SHP77 treated with DMSO at 0.1 percent for 48 hours (cell line): ENCODE measurements at places on chromosomes 12 and 14.

GRCh38 chr12:6322969-6323339 lies 12.5 kb downstream of the PLEKHG6 start:
- DNase-seq = no peak

GRCh38 chr12:68469113-68469512 lies 137.0 kb upstream of the MDM1 start:
- DNase-seq = no peak

GRCh38 chr12:19894050-19894449 lies 454.8 kb downstream of the AEBP2 start:
- no peak for DNase-seq

DNA sequence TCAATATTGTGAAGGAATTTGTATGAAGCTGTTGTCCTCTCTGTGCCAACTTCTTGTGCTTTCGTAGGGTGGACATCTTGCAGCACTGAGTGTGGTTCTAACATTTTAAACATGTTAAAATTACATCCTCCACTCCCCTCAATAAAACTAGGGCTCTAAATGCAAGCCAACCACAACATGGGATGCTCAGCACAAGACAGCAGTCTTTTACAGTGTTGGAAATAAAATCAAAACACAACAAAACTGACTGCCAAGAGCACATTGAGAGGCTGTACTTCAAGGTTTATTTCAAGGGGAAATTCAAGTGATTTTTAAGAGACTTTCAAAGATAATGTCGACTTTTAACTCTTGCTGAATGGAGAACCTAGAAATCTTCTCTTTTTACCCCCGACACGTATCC lies 396.9 kb downstream of the TMTC2 start:
- no peak for DNase-seq

DNA sequence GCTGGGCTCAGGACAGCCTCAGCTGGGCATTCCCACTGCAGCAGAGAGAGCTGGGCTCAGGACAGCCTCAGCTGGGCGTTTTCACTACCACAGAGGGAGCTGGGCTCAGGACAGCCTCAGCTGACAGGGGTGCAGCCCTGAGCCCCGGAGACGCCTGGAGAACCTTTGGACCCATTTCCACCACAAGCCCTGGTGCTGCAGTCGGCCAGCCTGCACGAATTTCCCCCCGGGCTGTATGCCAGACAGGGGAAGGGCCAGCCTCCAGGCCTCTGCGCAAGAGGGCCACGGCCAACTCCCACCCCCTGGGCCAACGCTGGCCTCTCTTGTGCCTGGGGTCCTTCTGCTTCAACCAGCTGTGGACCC lies 2.6 kb upstream of the C14orf180 start:
- DNase-seq = no peak

DNA sequence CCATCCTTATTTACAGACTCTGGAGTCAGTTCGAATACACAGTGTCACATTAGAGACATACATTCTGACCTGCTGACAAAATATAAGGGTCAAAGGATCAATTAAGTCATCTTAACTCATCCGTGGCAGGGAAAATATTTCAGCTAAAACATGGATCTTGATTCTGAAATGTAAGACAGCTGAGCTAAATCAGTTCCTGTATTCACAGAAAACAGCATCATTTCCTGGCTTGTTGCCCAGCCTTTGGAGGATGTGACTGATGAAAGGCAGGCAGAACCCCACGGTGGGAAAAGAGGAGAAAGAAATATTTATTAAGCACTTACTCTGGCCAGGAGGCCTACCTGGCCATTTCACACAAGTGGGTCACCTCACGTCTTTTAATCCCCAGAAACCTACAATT lies 101.9 kb downstream of the GAS2L3 start:
- peak; percentile 5 for DNase-seq

DNA sequence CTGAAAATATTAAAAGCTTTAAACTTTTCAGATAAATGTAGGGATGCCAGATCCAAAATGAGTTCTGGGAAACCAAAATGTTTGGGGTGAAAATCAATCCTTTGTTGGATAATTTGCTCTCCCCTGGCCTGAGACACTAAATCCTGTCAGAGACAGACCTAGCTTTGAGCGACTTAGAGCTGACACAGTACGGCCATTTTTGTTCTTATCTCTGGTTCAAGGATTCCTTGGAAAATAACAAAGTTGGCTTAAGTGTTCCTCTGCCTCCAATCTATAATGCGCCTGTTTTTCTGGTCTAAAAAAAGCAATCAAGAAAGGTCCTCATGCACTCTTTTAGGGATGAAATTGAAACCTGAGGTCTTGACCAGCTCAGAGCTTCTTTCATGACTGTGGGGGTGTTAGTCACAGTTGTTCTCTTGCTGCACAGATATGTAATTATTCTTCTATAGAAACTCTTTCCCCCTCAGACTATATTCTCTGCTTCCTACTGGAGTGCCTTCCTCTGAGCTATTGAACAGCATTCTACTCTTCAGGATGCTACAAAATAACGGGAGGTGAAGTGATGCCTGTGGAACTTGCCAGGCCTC lies 52.3 kb upstream of the EGLN3 start:
- no peak for DNase-seq

- no peak for DNase-seq
Measured at GRCh38 chr12:64120568-64120967, 101.5 kb downstream of the KICS2 start.

- no peak for DNase-seq
Measured at GRCh38 chr12:7905071-7905470, 30.9 kb downstream of the SLC2A3 start.

DNA sequence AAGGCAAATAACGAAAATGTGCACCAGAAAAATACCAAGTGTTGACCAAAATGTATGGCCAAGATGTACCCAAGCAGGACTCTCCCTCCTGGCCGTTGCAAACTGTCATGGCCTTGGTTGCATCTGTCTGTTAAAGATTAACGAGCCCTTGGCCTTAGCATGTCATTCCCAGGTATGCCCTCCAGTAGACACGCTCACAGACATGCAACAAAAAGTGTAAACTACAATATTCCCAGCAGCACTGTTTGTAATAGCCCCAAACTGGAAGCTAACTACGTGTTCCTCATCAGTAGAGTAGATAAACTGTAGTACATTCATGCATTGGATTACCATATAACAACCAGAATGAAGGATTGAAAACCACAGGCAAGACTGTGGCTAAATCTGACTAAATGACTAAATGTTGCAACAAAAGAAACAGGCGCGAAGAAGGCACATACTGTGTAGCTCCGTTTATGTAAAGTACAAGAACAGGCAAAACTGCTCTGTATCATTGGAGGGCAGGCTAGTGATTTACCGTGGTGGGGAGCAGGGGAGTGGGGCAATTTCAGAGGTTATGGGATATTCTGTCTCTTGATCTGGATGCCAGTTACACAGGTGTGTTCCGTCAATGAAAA lies 232.8 kb upstream of the DIO3 start:
- DNase-seq = no peak

- DNase-seq = peak; percentile 56
Measured at GRCh38 chr14:34498684-34499412, 36.8 kb upstream of the SPTSSA start.

DNA sequence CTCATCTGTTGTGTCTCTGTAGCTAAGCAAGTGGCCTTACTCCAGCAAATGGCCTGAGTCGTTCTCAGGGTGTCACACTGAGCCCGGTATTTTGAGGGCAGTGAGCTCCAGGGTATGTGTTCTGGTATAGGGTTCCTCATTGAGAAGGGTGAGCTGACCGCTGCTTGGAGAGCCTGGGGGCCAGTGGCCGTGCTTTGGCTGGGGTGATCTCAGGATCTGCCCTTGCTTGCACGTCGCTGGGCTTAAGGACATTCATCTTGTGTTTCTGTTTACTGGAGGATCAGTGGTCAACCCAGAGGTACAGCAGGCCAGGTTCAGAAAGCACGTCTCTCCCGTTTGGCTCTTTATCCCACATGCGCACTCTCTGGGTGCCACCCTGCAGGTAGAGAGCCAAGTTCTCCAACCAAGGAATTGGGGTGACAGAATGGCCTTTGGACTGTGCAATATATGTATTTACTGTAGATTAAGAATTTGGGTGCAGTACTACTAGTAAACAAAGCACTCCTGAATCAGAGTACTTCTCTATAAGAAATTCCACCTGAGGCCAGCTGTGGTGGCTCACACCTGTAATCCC lies 52.1 kb downstream of the FBXW8 start:
- DNase-seq = no peak

- no peak for DNase-seq
Measured at GRCh38 chr12:105977236-105977635, 161.5 kb downstream of the NUAK1 start.

DNA sequence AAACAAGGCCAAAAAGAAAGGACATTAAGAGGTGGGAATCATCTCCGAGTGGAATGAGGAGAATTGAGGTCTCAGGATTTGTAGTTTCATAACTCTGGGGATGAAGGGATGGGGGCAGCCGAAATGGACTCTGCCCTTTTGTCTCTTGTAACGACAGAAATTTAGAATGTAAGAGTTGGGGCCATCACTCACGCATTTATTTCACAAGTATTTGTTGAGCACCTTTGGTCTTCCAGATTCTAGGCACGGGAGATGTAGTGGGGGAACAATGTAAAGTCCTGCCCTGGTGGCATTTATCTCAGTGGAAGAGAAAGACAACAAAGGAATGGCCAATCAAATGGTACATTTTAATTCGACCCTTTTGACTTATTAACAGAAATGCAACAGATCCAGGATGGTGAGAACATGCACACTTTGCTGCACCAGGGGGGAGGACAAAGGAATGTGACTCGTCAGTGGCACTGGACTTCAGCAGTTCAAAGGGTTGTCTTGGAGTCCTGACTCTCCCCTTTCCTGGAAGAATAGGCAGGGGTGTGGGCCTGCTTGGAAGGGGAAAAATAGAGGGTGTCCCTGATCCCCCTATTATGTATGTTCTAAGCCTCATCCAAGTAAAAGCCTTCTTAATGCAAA lies 102.0 kb downstream of the TMEM30B start:
- DNase-seq = no peak

DNA sequence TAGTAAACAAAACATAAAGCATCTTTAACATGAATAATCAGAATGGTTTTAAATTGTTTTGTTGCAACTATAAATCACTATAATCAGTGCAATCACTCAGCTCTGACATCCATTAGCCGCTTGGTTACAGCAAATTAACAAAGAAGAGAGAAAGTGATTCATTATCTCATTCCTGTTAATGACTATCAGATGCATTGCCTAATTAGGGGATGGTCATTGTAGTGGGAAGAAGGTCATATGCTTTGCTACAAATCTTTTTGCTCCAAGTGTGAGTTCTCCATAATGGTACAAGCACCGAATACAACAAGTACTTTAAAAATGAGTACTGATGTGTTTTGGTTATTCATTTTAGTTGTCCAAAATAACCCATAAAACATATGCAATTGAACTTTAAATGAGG lies 272.0 kb downstream of the AKAP6 start:
- no peak for DNase-seq

- no peak for DNase-seq
Measured at GRCh38 chr12:111189792-111190191, 179.1 kb downstream of the PHETA1 start.

DNA sequence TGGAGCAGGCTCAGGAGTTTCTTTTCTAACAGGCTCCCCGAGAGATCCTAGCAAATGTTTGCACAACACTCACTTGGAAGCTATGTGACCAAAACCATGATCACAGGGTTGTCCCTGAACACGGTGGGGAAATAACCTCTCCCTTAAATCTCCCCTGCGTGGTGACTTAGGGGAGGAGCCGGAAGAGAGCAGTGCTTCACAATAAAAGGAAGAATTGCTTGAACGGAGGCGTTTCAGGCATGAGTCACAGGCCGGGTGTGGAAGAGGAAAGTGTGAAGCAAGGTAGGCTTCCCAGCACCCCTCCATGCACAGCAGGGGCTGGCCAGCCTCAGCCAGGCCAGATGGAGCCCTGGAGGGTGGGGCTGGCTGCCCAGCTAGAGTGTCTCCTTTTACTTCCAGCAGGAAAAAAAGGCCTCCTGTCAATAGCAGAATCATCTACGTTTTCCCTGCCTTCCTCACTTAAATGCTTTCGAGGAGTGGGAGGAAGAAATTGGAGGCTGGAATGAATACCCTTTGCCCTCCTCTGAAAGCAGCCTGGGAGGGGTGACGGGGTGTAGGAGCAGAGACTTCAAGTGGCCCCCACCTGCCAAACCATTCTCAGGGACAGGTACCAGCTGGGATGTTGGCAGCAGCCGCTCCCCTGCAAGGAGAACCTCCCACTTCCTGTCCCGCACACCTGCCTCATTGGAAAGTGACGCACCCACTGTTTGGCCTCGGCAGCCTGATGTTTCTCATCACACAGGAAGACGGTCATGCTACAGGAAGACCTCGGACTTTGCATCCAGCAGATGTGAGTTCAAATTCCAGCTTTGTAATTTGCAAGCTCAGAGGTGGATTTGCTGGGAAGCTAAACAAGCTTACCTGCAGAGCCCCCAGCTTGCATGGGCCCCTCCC lies 30.1 kb upstream of the PPP2R5C start:
- peak; percentile 71 for DNase-seq

GRCh38 chr12:85277900-85278597 lies 2.0 kb upstream of the ALX1 start:
- no peak for DNase-seq

GRCh38 chr12:75482646-75483045 lies 2.1 kb downstream of the GLIPR1 start:
- DNase-seq = no peak

DNA sequence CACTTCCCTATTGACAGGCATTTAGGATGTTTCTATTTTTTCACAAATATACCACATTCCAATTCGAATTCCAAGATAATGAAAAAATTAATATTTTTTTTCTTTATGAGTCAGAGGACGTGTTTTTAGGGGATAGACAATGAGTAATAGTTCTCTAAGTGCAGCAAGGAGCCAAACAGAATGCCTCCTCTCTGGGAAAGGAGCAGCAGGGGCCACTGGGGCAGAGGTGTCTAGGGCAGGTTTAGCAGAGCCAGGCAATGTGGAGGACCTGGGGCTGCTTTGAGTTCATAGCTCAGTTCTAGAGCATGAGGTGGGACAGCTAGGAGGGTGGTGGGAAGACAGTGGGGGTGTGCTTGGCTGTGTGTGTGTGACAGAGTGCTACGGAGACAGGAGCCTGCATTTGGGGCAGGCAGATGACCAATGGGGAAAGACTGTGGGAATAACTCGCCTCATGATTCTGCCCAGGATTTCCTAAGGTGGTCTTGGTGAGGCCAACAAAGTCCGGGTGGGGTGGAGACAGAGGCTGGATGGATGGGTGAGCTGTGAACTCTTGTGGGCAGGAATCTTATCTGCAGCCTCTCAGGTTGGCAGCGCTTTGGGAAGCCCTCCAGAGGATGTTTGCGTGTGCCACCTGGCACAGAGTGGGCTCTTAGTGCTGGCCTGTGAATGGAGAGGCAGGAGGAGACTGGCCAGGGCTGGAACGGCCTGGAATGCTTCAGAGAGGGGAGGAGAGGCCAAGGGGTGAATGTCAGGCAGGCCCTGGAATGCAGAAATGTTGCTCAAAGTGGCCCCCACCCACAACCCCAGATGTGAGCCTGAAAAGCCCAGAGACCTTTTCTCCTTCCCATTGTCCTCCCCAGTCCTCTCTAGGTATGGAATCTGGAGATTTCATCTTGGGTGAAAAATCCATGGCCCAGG lies 2.4 kb upstream of the KRT7 start:
- DNase-seq = no peak

DNA sequence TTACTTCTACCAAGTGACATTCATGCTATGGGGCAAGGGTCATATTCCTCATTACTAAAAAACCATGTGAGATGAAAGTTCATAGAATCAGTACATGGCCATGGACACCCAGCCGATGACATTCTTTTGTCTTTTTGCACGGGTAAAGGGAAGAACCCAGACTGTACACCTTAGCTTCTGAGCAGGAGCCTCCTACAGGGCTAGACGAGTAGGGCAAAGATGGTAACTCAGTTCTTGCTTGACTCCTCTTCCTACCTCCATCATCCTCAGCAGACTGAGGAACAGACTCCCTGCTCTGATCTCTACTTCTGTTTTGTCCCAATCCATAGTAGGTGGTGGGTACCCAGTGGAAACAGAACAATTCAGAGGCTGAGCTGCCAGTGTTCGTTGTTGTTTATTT lies 281.3 kb downstream of the NPAS3 start:
- no peak for DNase-seq
